ENCODE measurements at places on chromosomes 7 and 10. TPM values are rescaled to one million over a fixed set of nuclear protein-coding genes. Genes with fewer than 3 reads are reported as not detected.

The SPDYE6 gene
- total RNA-seq = not detected

DNA sequence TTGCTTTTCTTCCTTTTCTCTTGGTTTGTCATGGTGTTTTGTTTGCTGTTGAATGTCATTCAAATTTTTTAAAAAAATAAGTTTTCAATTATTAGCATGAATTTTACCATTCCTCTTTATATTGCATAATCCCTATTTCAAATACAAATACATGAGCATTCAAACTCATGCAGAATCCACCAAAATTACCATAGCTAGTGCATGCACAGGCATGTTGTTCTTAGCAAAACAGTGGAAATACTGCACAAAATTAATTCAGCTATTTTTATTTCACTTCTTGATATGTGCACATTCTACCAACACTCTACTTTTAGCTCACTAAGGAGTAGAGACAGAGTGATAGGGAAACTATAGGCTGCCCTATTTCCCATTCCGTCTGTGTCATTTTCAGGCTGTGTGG is 670.1 kb upstream of the LRRN3 start:
- no peaks in the 10 kb centered on the region for H3K27me3 ChIP-seq
- no peak for DNase-seq
- no peaks in the 10 kb centered on the region for H3K36me3 ChIP-seq
- no peak overlapping the region for H3K4me3 ChIP-seq
- H3K4me1 ChIP-seq = no peaks in the 10 kb centered on the region
- no peak overlapping the region for H3K27ac ChIP-seq

The VIPR2 gene
- total RNA-seq = 9.0 TPM

DNA sequence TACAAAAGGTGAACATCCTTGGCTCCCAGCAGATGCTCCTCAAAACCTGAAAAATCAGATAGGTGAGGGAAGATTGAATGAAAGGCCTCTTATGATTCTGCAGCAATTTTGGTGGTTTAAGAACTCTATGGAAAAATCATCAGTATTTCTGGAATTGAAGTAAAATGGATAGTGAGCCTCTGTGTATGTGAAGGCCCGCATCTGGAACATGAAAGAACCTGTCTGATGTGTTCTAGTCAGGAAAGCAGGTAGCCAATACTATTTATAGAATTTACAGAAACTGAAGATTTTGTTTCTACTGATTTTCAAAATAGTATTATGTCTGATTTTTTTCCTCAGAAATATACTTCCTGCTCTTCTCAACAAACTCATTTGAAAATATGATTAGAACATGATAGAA is 37.3 kb downstream of the EGFR start:
- no peaks in the 10 kb centered on the region for H3K36me3 ChIP-seq
- peaks cover 6% of the 10 kb centered on the region for H3K4me1 ChIP-seq
- no peak for DNase-seq
- H3K27me3 ChIP-seq = no peaks in the 10 kb centered on the region
- no peak overlapping the region for H3K27ac ChIP-seq

- no peak overlapping the region for H3K27ac ChIP-seq
- peaks cover 3% of the 10 kb centered on the region for H3K4me1 ChIP-seq
- H3K27me3 ChIP-seq = no peaks in the 10 kb centered on the region
- H3K36me3 ChIP-seq = no peaks in the 10 kb centered on the region
These were observed 27.7 kb downstream of the PLXNA4 start for GRCh38 chr7:132548489-132549078.

GRCh38 chr10:122126763-122127659 is 138.0 kb downstream of the TACC2 start:
- no peak overlapping the region for H3K4me3 ChIP-seq
- H3K27ac ChIP-seq = peak overlapping the region; percentile 4
- no peaks in the 10 kb centered on the region for H3K36me3 ChIP-seq
- peaks cover 2% of the 10 kb centered on the region for H3K4me1 ChIP-seq

The LIPK gene
- not detected for total RNA-seq

All from ovary (tissue), 10 donors.